RPMI7951 (cell line): ENCODE measurements at places on chromosomes 7 and 10. TPM values are rescaled to one million over a fixed set of nuclear protein-coding genes. Genes with fewer than 3 reads are reported as not detected.

LIPJ gene
- under 0.01 and 0.12 TPM in 2 replicates for total RNA-seq

DNA sequence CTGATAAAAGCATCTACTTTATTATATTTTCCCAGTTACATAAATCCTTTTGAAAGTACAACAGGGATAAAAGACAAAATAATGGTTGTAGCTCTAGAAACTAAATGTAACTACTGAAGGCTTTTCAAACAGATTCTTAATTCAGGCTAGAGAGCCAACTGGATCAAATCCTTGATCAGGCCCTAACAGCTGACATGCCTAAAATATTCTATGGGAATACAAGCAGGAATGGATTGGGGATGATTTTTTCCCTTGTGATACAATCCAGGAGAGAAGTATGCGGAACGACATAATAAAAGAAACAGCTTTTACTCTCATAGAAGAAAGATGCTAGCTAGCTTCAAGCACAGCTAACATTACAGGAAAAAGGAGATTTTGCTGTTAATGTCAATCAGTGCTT, 49.0 kb downstream of the NT5C2 start:
- DNase-seq = no peak

ADRA2A gene
- 0.10 and 0.24 TPM in 2 replicates for total RNA-seq

GRCh38 chr10:50592961-50593418, 30.8 kb downstream of the SGMS1 start:
- no peak for DNase-seq

- DNase-seq = no peak
Measured at GRCh38 chr10:70198696-70199466, 28.6 kb upstream of the SAR1A start.

DNA sequence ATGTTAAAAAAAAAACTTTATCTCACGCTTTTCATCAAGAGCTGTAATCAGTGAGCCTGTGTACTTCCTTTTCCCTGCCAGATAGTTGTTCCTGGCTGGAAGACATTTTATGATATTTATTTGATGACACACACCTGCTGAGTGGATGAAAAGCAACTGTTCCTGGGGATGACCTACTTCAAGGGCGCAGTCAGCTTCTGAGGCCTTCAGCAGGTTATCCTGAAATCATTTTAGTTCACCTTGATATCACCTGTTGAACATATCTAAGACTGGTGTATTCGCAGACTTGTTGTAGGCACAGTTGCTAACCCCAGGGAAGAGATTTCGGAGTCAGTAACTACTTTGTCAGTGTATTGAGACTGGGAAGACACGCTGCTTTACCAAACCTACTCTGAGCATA, 234.5 kb upstream of the TCF7L2 start:
- no peak for DNase-seq

GJD4 gene
- not detected in 2 replicates for total RNA-seq

DNA sequence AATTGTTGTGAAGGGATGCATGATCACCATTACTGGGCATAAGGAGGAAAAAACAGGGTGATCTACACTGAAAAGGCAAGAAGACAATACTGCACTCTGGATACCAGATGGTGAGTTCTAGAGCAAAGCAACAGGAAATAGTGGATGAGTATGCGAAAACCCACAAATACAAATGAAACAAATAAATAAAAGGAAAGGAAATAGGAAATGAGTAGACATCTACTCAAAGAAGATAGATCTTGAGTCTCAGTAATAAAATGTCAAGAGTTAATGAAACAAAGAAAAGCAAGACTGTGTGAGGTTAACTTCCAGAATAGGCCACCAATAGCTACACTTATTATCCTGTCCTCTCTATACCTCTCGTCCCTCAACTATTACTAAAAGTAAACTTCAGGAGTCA, 11.7 kb downstream of the ORC5 start:
- no peak for DNase-seq

WEE2 gene
- not detected in 2 replicates for total RNA-seq

- DNase-seq = no peak
Measured at GRCh38 chr10:23325132-23325531, 19.5 kb downstream of the C10orf67 start.

GRCh38 chr7:767580-767940, 40.5 kb upstream of the PRKAR1B start:
- peak; percentile 92 for DNase-seq

GRCh38 chr10:34780818-34781380, 34.2 kb downstream of the PARD3 start:
- DNase-seq = peak; percentile 83

GRCh38 chr10:3566627-3567026, 218.4 kb downstream of the KLF6 start:
- DNase-seq = no peak

KCNH2 gene
- not detected in 2 replicates for total RNA-seq

PGAM2 gene
- 0.36 and 0.78 TPM in 2 replicates for total RNA-seq

ZNF804B gene
- not detected in 2 replicates for total RNA-seq

TMEM178B gene
- total RNA-seq = 4.1 and 4.3 TPM in 2 replicates

- no peak for DNase-seq
Measured at GRCh38 chr10:4645836-4646235, 180.2 kb upstream of the AKR1E2 start.

CNTNAP2 gene
- total RNA-seq = not detected in 2 replicates

CPN1 gene
- not detected in 2 replicates for total RNA-seq

CCDC146 gene
- total RNA-seq = 0.68 and 0.72 TPM in 2 replicates

- DNase-seq = peak; percentile 37
Measured at GRCh38 chr7:81457852-81458522, 311.9 kb downstream of the HGF start.

DNA sequence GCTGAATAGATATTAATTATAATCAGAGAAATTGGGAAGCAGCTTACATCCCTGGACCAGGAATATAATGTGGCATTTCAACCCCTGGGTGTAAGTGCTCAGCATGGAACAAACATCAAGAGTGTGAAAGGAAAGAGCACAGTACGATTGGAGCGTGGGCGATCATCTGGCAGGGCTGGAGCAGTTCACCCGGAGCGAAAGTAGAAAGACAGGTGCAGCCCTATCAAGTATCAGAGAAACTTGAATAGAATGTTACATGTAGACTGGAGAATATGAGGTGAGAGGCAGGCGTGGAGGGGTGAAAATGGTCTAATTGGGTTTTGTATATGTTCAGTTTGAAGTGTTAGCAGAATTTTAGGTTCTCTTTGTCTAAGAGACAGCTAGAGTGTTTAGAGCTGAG, 303.0 kb downstream of the MDFIC start:
- no peak for DNase-seq
